ENCODE measurements at places on chromosomes 1 and 21. TPM values are rescaled to one million over a fixed set of nuclear protein-coding genes. Genes with fewer than 3 reads are reported as not detected.

ERG gene
- not detected for total RNA-seq

PARS2 gene
- total RNA-seq, result 10.0 TPM

CD101 gene
- total RNA-seq, result 1.2 TPM

SMYD3 gene
- 69.6 TPM for total RNA-seq

TNFRSF4 gene
- total RNA-seq, result not detected

VANGL1 gene
- total RNA-seq, result 1.5 TPM

FNDC5 gene
- total RNA-seq, result 39.4 TPM

KRTAP13-2 gene
- total RNA-seq, result not detected

CADM3 gene
- total RNA-seq, result not detected

PTGFR gene
- total RNA-seq, result not detected

FAM78B gene
- not detected for total RNA-seq

PTPN14 gene
- 8.9 TPM for total RNA-seq

CTTNBP2NL gene
- total RNA-seq, result 14.8 TPM

TACSTD2 gene
- total RNA-seq, result not detected

NPPB gene
- not detected for total RNA-seq

KIAA1614 gene
- total RNA-seq, result 0.07 TPM

CERS2 gene
- total RNA-seq, result 38.3 TPM

CRNN gene
- not detected for total RNA-seq

UTS2 gene
- not detected for total RNA-seq

SPRR2D gene
- not detected for total RNA-seq

Data from G401 (cell line).